ENCODE measurements at places on chromosomes 11 and 22.

DNA sequence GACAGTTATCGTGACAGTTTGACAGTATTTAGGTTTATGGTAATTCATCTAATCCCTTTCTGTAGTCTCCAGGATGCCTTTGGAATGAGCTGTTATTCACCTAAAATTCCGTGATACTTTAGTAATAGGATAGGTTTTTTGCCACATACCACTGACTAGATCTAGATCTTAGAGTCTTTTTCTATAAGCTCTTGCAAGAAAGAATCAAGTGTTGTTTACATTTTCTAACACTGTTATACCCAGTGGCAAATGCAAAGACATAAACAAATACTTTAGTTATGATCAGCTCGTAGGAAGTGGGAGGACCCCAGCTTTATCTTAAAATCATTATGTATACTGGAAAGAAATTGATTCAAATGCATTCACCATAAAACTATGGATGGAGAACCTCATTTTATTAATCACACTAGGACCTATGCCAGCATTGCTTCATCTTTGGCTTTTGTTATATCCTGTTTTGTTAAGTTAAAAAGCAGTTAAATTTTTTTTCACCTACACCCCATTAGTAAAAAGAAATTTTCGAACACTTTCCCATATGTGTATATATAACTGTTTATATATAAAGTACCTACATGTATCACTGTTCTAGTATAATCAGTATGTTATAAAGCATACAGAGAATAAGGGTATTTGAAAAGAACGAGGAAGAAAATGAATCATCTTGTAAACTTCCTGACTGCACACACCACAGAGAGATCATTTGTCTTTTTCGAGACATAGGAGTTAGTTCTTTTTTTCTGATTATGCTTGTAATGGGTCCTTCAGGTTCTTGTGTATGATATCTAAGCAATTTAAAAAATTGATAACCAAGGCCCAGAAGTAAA, 60.9 kb downstream of the PDHX start:
- DNase-seq = no peak

GRCh38 chr11:91869686-91870085, 354.9 kb upstream of the FAT3 start:
- DNase-seq = no peak

DNA sequence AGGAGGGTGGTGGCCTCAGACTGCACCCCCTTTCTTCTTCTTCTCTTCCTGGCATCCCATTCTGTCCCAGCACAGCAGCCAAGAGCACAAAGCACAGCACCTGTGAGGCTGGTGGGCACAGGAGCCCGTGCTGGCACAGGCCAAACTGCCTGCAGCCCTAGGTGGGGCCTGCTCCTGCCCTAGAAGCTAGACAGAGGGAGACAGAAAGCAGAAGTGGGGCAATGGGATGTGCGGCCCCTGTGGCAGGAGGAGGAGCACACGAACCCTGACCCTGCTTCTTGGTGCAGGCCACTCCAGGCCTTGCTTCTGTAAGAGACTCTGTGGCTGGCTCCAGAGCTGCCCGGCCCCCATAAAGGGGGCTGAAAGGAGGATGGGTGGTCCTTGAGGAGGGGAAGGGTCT, 3.9 kb upstream of the PTS start:
- no peak for DNase-seq

DNA sequence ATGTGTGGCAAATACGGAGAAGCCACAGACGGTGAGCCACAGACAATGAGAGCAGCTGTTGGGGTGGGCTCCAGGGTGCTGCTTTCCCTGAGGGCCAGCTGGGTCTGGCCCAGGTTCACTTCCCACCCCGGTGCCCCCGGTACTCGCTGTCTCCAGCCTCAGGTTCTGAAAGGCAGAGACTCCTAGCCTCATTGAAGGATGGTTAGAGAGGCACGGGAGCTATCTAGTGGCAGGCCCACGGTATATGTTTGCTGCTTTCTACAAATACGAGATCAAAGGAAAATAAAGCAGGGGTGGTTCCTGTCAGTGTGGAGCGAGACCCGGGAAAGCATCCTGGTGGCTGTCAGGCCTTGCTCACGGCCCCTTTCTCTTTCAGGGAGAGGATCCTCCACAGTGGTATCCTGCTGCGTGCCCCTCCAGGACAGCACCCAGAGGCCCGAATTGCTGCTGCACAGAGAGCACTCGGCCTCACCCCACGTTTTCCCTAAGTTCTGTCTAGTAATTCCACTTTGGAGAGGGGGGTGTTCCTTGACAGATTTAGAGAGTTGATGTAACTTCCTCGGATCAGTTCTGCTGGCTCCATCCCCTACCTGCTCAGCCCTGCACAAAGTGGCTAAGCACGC, 3.0 kb downstream of the TMEM80 start:
- no peak for DNase-seq

DNA sequence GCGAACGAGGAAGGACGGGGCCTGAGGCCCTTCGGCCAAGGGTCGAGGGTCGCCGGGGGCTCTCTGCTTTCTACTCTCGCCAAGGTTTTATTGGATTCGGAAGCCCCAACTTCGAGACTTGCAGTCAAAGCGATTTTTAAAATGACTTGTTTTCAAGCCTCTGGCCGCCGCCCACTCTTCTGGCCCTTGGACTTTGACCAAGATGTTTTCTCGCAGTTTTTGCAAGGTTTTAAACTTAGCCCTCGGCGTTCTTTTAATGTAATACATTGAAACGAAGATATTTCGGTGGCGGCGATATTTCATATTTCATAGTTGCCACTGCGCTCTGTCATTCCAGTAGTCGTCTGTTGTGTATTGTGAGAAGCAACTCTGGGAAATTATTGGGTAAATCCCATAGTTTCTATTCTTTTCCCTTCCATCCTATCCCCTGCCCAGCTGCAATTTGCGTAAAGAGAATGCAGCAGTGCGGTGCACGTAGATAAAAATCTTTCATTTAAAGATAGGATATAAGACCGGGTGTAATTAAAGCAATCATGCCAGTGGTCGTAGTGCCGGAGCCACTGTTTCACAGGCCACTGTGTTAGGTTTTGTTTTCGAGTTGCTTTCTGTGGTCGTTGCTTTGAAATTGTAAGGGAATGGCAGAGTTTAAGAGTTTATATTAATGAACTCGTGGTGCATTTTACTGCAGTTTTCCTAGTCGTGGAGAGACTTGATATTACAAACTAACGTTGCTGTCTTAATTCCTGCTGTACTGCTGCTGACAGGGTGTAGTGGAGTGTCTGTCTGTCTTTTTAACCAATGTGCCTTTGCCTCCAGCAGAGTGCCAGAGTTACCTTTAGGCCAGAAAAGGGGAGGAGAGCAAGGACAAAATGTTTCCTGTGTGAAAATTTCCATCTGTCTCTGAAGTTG, 702 bp downstream of the BIRC2 start:
- DNase-seq = peak; percentile 45

DNA sequence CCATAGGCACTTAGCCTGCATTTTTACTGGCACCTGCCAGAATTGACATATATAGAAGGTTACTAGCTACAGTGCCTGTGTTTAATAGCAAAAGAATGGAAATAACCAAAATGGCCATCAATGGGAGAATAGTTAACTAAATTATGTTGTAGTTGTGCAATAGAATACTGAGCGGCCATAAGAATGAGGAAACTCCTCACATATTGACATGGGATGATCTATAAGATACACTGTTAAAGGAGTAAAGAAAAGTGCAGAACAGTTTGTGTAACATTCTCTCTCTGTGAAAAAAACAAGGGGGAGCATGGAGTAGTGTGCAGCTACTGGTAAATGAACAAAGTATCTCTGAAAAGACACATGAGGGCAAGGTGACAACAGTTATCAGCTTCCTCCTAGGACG, 21.5 kb downstream of the ARAP1 start:
- no peak for DNase-seq

GRCh38 chr11:99098751-99099150, 78.0 kb downstream of the CNTN5 start:
- no peak for DNase-seq

DNA sequence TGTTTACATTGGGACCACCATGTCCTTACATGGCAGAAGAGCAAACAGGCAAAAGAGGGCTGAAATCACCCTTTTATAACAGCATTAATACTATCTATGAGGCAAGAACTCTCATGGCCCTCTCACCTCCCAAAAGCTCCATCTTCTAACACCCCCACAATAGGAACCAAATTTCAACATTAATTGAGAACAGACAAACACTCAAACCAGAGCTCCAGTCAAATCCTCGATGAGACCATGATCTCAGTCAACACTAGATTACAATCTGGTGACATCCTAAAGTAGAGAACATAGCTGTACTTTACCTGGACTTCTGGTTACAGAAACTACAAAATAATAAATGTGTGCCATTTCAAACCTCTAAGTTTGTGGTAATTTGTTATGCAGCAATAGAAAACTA, 25.1 kb downstream of the OR2AG2 start:
- DNase-seq = no peak

GRCh38 chr11:79925570-79925969, 484.7 kb upstream of the TENM4 start:
- DNase-seq = no peak

- DNase-seq = no peak
Measured at GRCh38 chr11:14448240-14448639, 51.4 kb downstream of the COPB1 start.

DNA sequence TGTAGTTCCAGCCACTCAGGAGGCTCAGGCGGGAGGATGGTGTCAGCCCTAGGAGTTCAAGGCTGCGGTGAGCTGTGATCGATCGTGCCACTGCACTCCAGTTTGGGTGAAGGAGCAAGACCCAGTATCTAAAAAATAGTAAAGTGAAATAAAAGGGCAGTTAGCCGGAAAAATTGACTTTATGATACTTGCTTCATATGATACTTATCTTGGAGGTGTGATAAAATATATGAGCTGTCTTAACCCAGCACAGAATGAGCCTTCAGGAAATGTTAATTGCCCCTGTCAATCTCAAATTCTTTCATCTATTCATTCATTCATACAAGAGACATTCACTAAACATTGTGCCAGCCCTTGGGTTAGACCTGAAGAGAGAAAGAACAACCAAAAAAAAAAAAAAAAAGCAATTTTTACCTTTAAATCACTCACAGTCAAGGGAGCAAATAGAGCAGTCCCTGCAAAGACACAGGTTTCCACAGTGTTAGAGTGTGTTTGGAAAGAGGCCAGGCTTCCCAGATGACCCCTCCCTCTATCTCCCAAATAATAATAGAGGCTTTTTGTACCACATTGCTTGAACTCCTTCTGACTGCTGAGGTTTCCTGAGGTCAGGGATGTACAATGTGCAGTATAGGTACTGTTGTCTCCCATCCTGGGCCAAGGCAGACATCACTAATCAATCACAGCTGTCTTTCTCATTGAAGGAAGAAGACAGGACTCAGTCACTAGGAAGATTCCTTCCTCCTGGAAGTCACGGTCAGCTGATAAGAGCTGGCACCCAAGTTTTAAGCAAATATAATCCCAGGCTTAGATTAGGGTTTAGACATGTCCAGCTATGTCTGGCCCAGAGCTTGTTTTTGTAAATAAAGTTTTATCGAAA, 454.6 kb downstream of the MIAT start:
- DNase-seq = no peak

- no peak for DNase-seq
Measured at GRCh38 chr11:85118151-85118550, 509.0 kb downstream of the DLG2 start.

DNA sequence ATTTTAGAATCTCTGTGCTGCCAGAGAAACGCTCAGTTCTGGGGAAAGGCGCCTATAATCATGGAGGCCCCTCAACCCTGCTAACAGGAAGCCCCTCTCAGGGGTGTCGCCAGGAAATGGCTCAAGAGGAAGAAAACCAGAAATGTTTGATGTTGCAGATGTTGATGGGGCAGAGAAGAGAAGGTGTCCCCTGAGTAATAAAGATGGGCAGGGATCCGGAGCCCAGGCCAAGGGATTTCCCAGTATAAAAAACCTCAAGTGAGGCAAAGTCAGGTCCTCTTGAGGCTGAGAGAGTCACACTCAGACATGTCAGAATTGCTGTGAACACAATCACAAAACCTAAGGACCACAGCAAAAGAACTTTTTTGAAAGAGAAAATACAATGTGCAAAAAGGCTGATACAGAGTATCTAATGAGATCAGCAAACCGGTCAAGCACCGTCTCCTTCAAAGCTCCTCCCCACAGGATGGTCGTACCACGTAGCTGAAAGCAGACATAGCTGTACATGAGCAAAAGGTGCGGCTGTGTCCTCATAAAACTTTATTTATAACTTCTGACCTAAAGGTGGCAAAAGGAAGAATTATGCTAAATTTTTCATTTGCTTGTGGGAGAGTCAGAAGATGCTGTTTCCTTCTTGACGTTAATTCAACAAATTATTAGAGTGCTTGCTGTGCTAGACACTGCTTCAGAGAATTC, 12.2 kb downstream of the MOV10L1 start:
- no peak for DNase-seq

DNA sequence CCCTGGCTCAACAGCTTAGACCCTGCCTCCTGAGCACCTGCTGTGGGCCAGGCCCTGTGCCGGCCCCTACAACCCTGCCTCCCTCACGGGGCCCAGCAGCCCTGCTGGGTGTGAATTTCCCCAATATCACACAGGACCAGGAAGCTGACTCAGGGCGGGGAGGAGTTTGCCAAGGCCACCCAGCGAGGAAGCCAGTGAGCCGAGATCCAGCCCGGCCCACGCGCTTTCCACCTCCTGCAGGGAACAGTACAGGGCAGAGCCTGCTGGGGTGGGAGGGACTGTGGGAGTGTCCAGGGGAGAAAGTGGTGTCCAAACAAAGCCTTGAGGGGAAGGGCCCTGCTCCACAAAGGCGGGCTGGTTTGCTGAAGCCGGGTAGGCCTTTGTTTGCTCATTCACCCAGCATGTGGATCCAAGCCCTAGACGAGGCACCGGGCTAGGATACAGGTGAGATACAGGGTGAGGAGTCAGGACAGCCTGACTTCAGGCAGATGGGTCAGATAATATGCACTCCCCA, 26.8 kb downstream of the RPL3 start:
- no peak for DNase-seq

DNA sequence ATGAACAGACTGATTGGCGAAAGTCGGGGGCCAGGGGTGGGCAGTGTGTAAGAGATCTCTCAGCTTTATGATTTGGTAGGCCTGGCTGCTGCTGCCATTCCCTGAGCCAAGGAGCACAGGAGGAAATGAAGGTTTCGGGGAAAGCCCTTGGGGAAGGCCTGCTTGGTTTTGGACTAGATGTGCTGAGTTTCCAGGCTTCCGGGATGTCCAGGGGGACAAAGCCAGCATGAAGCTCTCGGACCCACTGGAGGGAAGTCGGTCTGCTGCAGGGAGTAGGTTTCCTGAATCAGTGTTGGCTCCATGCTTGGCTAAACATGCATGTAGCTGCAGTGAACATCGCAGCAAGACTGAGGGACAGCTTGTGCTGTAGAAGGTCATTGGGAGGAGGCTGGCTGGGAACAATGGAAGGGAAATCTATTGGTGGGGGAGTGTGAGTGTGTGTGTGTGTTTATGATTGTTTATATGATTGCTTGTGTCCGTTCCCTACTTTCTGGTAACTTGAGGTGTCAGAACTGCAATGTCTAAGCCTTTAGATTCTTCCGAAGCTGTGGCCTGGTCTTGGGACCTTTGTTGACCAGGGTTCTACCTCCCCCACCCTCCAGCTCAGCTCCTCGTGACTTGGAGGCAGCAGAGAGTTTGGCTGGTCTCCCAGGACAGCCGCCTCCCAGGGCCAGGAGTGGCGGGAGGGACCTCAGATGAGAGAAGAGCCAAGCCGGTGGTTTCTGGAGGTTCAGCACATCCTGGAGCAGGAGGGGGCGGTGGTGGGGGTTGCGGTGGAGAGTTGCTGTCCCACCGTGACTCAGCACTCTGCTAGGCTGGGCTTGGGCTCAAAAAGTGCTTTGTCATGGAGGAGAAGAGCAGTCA, 4.0 kb upstream of the FTH1 start:
- no peak for DNase-seq

Measured in T-helper 2 cell (primary cell).